Fibroblast of skin of scalp (primary cell): ENCODE measurements at places on chromosomes 3 and 15.

DNA sequence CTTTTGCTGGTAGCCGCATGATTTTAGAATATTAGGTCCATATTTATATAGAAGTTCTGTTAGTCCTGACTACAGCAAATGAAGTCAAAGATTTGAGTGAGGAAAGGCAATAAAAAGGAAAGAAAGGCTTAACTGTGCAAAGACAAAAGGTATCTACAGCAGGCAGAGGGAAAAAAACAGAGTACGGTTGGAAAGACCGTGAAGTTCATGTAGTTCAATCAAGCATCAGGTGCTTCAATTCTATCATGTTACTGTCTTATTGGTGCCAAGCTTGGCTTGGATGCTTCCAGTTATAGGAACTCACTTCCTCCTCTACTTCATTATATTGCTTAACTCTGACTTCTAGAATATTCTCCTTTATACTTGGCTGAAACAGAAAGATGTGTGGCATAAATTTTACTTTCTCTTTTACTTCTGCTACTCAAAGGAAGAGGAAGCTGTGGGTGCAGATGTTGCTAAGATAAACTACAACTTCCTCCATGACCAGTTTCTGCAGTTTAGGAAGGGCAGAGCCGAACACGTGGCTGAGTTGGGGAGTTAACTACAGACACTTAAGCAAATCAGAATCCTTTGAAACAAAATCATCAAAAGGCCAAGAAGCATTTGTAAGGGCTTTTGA, 72.6 kb upstream of the ZBED2 start:
- DNase-seq = peak; percentile 17

- DNase-seq = no peak
These were observed 139.9 kb downstream of the EPHB1 start for GRCh38 chr3:134934933-134935332.

DNA sequence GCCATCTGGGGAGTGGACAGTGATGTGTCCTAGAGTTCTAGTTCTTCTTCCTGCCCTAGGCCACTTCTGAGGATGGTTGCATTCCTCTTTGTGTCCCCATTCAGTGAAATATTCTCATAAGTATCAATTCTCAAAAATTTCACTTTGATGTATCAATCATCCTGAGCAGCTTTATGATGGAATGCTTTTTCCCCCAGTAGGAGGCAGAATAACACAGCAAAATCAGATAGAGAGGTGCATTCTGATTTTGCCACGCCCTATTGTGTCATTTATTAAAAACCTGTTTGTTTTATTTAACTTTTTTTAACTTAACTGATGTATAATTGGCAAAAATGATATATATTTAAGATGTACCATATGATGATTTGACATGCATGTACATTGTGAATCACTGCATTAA, 656.0 kb upstream of the GRM7 start:
- DNase-seq = no peak

DNA sequence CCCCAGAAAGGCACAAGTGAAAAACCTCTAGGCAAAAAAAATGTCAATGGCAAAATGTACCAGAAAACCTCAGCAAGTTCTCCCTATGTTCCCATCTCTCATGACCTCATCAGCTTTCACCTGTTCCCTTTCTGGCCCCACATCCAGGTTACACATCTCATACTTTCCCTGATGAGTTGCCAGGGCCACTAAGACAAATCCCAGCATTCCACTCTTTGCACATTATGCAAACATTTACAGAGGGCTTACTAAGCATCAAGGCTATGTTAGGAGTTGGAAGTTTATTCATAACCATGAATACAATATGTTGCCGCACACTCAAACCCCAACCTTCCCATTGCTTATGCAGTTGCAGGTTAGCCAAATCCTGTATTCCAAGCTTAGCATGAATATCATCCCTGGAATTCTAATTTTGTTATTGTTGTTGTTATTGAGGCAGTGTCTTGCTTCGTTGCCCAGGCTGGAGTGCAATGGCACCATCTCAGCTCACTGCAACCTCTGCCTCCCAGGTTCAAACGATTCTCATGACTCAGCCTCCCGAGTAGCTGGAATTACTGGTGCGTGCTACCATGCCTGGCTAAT, 129.3 kb upstream of the UBE2E2 start:
- no peak for DNase-seq

DNA sequence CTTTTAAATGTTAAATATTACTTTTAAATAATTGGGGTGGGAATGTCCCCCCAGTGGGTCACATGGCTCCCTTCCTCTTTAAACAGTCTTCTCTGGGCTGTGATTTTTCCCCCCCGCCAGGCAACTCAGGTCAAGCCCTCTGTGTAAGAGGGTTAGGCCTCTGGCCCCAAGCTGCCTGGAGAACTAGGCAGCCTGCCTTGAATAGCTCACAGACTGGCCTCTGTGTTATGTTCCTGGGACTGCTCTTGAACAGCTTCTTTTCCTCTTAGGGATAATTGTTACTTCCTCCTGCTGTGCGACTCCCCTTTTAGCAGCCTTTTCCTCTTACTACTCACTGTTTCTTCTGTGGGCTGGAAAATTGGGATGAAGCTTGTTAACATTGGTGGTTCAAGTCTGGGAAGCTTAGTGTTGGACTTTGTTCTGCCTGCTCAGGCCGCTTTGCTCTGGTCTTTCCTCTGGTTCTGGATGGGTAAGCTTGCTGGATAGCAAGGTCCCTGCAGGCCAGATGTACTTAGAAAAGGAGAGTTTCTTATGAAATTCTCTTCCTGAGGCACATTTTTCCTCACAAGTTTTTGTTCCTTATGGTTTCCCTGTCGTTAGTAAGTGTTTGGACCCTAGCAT, 2.2 kb downstream of the TEX264 start:
- no peak for DNase-seq

GRCh38 chr3:24713516-24713915, 218.9 kb upstream of the THRB start:
- no peak for DNase-seq

GRCh38 chr3:27454914-27455313, 29.3 kb downstream of the SLC4A7 start:
- peak; percentile 15 for DNase-seq

- DNase-seq = peak; percentile 53
These were observed 56.2 kb upstream of the TSEN2 start for GRCh38 chr3:12428126-12428525.

GRCh38 chr3:172171396-172172075, 132.2 kb downstream of the FNDC3B start:
- peak; percentile 63 for DNase-seq

- DNase-seq = peak; percentile 91
These were observed 79.9 kb upstream of the RGMA start for GRCh38 chr15:93168910-93169309.

DNA sequence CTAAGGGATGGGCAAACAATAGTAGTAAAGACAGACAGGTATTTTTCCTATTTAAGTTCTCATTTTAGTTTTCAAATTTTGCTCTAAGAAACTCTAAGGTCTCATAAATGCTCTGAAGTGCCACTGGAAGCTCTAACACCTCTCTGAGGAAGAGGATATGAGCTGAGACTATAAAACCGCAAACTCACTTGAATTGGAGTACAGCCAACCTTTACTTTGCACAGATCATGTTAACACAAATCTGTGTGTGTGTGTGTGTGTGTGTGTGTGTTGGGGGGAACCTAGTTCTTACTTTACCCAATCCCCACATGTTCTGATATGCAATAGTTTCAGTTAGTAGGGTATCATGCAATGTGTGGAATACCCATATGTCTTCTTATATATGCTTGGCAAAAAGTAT, 446.8 kb downstream of the CHL1 start:
- DNase-seq = no peak

DNA sequence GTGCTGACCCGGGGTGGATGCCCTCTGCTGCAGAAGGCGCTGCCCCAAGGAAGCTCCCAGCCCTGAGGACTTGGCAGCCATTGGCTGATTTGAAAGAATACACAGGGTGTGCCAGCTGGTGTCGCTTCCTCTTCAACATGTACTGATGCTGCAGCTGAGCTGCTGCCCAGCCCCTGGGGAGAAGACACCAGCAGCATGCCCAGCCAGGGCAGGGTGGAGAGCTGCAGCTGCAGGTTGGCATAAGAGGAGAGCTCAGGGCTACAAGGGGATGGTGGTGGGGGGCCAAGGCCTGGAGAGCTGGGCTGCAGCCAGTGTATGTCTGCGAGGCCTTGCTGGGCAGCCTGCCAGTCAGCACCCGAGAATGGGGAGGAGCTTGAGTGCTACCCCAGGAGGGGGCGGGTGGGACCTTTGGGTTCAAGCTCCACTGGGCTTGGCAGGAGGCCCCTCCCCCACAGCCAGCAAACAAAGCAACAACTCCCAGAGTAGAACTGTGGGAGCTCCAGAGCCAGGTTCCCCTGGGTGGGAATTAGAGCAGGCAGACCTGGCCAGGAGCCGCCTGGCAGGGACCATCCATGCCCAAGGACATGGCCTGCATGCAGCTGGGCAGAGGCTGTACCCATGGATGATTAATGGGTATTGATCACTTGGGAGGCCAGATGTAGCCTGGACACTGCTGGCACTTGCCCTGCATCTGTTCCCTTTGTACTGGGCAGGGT, 9.2 kb upstream of the SEMA4B start:
- DNase-seq = no peak

DNA sequence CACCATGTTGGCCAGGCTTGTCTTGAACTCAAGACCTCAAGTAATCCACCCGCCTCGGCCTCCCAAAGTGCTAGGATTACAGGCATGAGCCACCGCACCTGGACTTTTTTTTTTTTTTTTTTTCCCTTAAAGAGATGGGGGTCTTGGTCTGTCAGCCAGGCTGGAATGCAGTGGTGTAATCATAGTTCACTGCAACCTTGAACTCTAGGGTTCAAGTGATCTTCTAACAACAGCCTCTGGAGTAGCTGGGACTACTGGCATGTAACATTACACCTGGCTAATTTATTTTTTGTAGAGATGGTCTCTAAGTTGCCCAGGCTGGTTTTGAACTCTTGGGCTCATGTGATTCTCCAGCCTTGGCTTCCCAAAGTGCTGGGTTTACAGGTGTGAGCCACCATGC, 81.6 kb downstream of the ANKRD28 start:
- no peak for DNase-seq

DNA sequence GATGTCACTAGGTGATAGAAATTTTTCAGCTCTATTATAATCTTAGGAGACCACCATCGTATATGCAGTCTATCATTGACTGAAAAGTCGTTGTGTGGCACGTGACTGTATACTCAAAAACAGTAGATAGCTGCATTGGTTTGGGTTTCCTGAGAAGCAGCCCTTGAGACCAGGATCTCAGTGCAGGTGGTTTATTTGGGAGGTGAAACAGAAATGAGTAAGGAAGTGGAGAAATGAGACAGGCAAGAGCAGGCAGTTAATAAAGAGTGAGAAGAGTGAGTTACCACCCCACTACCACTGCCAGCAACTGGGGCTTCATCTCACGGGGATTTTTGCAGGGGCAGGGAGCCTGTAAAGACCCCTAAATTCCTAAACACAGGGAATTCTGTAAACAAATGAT, 221.0 kb downstream of the SHQ1 start:
- DNase-seq = no peak

DNA sequence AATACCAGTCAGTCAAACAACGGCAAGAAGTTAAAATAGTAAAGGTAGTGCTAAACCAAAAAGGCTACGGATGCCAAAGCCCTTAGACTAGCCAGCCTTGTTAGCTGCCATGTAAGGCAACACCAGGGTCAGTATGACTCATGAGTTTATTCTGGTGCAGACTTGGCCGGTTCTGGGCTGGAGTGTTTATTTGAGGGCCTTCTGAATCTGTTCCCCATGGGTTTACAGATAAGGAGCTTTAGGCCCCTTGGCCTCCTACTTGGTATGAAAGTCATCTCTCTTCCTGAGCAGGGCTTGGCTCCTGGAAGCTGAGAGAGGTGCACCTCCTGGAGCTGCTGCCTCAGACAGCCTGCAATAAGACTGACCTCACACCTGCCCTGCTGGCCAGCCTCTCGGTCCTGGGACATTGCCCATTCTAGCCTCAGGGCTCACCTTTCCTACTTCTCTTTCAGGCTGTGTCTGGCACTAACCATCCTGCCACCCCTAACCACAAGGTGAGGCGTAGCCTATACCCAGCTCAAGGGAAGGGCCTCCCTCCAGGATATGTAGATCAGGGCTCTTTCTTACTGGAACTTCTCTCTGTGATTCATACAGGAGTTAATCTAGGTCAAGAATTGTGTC, 10.4 kb upstream of the RTP1 start:
- peak; percentile 74 for DNase-seq

DNA sequence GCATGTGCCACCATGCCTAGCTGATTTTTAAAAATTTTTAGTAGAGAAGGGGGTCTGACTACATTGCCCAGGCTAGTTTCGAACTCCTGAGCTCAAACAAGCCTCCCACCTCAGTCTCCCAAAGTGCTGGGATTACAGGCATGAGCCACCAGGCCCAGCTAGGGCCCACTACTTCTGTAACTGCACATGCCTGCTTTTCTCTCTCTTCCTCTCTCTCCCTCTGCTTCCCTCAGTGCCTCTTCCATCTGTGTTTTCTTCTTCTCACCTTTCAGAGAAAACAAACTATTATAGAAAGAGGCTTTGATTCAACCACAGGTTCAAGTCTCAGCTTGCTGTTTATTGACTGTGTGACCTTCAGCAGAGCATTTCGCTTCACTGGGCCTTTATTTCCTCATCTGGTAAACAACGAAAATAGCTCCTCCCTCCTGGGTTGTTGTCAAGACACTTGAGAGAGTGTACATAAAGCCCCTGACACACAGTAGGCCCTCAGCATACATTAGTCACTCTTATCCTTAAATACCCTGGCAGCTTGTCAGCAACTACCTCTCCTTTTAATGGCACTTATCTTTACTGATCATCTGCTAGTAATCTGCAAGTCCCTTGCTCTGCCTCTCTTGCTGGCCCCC, 10.2 kb downstream of the TADA3 start:
- no peak for DNase-seq

DNA sequence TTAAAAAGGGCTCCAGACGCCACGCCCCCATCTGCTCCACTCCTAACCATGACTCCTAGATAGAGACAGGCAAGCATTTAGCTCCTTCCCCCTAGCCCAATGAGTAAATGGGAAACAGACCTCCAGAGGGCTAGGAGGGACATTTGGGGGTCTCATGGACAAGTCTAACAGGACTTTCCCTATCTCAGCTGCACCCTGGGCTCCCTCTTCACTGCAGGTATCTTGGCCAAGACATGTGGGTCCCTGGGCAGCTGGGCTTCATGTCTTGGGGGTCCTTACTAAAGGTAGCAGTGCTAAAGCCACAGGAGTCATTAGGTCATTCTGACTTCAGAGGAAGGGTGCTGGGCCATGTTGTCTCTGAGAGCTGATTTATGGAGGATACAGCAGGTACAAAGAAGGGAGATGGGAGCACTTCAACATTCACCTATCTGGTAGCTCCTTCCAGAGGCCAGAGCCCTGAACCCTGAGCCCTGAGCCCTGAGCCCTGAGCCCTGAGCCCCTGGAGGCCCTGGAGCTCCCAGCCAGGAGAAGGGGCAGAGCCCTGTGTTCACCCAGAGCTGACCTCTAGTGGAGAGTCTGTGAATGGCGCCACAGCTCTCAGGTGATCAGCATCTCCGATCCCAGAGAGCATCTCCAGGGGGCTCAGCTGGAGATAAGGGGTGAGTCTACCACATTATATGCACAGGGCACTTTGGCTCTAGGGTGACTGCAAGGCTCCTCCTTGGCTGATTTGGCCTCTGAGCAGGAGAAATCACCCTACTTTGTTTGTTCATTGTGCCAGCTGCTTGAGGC, 40.1 kb upstream of the EPHB1 start:
- DNase-seq = peak; percentile 55

GRCh38 chr15:82020625-82021394, 25.0 kb downstream of the MEX3B start:
- DNase-seq = no peak

GRCh38 chr15:60004009-60004845, at the start of gene FOXB1:
TSS of gene FOXB1 (plus strand) at chr15:60004311. CDS start at chr15:60004964, 653 bp downstream.
- DNase-seq = no peak

GRCh38 chr15:63094495-63094931, 27.1 kb upstream of the LACTB start:
- DNase-seq = peak; percentile 80
